Esophagus muscularis mucosa (tissue), 4 donors: ENCODE measurements at places on chromosomes 6 and 20. TPM values are rescaled to one million over a fixed set of nuclear protein-coding genes. Genes with fewer than 3 reads are reported as not detected.

The VGLL2 gene
- total RNA-seq = not detected

DNA sequence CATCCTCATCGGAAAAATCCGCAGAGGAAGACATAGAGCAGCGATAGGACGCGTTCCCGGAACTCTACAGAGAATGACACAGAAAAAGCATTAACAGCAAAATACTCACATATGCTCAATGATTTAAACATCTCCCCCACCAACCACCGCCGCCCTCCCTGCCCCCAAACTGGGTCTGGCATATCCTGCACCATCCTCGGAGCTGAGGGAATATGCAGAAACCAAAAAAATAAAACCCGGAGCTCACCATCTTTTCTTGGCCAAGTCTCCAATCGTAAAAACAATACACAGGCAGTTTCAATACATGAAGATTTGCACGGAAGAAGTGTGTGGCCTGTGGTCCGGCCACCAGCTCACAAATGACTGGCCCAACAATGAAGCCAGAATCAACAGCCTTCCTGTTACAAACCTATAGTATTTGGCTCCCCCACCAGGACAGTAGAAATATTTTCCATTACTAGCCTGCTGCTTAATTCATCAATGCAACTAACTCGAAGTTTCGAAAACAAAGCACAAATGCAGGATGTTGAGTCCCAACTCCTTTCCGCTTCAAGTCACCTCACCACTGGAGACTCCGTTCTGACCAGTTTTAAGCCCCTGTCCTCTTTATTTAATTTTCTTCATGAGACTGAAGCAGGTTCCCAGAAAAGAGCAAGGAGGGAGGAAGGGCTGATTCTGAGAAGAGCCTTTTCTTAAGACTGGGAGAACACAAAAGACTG, 103.2 kb upstream of the BEND6 start:
- no peak for DNase-seq

- no peak for DNase-seq
These were observed 109.0 kb downstream of the RIN2 start for GRCh38 chr20:19867074-19867473.

GRCh38 chr6:73329201-73329600, 24.9 kb downstream of the DPPA5 start:
- DNase-seq = no peak

The MEP1A gene
- 0.17 TPM for total RNA-seq

The HLA-DOB gene
- total RNA-seq = 0.19 TPM

- DNase-seq = no peak
These were observed 230.7 kb downstream of the PHACTR1 start for GRCh38 chr6:12947151-12947871.

DNA sequence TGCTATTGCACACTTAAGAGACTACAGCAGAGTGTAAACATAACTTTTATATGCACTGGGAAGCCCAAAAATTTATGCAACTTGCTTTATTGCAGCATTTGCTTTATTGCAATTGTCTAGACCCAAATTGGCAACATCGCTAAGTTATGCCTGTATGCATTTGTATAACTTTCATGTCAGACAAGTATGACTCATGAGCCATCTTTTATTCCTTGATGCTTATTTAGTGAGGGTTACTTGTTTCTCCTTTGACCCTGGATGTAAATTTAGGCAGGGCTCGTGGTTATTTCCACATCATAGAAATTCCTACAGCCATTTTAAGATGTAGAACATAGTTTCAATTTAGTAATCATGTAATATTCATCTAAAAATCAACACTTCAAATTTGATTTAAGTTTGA, 130.3 kb upstream of the LY86 start:
- no peak for DNase-seq

The ME1 gene
- total RNA-seq = 20.5 TPM

The OR2H2 gene
- not detected for total RNA-seq

The CD40 gene
- 10.0 TPM for total RNA-seq

- no peak for DNase-seq
These were observed 17.5 kb upstream of the ZSCAN9 start for GRCh38 chr6:28207510-28208110.

The TP53INP2 gene
- 73.1 TPM for total RNA-seq

The MYT1 gene
- total RNA-seq = not detected

The SERINC1 gene
- 252 TPM for total RNA-seq

GRCh38 chr6:29762781-29763214, 39.6 kb downstream of the HLA-F start:
- no peak for DNase-seq

- no peak for DNase-seq
These were observed 63.0 kb upstream of the NCOA3 start for GRCh38 chr20:47438464-47439381.

DNA sequence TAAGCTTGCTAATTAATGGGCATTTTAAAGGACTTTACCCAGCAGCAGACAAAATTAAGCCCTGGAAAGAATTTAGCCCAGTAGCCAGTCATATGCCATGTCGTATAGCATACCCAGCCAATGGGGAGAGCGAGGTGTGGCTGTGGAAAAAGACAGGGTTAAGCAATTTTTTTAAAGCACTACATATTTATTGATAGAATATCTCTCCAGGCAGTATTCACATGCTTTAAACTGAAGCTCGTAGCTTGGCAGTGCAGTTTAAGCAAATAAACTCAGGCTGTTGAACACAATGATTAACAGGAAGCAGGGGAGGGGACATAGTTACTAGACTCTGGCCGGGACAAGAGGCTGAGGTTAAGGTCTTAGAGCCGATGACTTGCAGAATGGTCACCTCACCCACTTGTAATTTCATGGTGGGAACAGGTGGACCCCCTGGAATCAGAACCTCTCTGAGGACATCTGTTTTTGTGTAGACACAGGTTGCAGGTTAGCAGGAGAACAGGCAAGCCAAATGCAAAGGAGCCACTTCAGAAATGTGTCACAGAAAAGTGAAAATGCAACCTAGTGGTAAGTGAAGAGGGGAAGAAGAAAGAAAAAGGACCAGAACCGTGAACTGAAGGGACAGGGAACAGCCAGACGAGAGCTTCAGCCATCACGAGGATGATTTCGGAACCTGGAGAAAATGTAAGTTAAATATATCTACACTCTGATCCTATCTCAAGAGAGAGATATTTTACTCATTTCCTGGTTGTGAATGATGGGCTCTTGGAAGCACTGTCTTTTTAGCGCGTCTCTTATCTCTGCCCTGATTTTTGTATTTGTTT, 7.2 kb downstream of the GCNT2 start:
- DNase-seq = no peak

DNA sequence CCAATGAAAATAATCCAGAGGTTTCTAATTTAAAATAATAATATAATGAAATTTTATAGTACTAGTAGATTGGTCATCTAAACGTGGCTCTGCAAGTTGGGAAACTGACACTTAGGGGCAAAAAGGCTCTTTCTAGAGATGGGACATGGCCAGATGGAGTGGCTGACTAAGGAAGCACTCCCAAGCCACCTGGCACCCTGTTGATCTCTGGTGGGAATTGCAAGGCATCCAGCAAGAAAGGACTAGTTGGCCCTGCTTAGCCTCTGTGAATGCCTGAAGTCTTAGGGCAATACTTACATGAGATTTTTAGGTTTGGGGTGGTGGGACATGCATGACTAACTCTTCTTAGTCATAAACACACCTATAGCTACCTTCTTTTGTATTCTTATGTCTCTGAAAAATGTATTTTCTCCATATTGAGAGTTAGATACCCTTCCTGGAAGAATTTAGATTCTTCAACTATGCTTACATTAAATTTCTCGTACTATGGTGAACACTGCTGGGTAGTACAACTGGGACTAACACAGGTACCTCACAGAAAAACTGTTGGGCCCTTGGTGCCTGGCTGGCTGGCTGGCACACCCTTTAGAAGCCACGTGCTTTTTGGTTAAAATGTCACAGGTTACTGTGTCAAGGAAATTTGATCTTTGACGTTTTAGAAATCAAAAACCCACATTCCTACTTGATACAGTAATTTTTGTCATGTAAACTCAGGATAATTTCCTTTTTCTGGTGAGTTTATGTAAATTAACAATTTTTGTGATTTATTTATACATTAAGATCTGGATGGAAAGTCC, 25.0 kb upstream of the SH3BGRL2 start:
- DNase-seq = no peak

DNA sequence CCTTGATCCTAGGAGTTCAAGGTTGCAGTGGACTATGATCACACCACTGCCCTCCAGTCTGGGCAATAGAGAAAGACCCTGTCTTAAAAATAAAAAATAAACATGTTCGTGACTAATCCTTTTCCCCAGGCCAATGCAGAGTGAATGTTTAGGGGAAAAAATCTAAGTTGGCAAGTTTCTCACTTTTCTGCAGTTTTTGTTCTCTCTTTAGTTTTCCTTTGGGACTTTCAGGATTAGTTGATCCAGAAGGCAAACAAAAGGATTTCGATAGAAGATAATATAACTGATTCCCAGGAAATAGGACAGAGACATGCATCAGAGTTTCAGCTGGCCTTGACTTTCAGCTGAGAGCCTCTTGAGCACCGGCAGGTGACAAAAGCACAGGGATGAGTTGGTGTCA, 53.3 kb downstream of the SOD2 start:
- DNase-seq = no peak
